ENCODE measurements at places on chromosomes 4 and X.

GRCh38 chr4:114613560-114613959, 15.0 kb downstream of the UGT8 start:
- DNase-seq: no peak

GRCh38 chr4:141306331-141306730, 85.6 kb downstream of the ZNF330 start:
- DNase-seq: no peak

- no peak for DNase-seq
Observed at GRCh38 chr4:167265231-167265630, 30.9 kb upstream of the SPOCK3 start.

DNA sequence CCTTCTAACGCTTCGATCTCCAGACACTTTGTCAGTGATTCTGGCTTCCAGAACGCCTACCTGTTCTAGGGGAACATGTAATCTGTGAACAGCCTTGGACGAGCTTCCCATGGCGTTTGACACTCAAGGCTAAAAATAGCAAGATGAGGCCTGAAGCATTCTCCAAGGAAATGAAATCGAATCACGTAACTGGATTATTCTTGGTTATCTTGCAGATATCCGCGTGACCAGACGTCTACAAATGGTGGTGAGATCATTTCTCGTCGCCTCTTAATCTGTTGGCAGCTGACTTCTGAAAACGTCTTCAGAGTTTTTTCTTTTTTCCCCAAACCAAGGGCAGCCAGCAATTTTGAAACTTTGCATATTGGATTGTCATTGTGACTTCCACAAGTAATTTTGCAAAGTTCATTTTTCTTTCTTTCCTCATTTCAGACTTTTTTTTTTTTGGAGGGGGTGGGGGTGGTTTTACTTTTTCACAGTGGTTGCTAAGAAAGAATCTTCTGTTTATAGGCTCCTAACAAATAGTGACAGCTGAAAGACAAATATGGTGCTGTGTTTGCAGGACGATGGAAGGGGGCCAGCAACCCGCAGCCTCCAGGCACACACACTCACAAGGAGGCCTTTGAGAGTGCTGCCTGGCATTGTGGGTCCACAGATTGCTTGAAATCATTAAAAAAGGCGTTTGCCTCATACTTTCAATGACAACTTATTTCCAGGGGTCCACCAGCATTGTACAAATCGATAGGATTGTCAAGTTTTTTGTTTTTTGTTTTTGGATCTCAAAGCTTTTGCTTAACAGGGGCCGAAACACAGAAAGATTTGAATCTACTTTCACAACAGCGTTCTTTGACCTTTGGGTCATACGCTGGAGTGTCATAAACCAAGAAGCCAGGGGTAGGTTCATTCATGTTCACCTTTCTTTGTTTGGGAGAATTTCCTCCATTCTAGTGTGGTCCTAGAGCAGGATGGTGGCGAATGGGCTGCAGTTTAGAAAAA, 32.4 kb upstream of the PDLIM3 start:
- no peak for DNase-seq

DNA sequence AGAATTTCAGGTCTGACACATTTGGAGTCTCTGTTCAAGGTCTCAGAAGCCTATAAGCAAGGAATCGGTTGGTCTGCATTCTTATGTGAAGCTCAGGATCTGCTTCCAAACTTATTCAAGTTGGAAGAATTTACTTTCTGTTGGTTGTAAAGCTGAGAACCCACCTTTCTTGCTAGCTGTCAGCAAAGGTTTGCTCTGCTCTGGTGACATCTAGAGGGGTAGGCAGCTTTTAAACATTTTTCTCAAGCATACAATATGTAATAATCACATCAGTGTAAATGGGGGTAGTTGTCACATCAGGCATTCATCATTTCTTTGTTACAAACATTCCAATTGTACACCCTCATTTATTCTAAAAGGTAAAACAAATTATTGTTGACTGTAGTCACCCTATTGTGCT, 935.2 kb downstream of the TRAM1L1 start:
- no peak for DNase-seq

- no peak for DNase-seq
Observed at GRCh38 chr4:182194091-182194824, 48.9 kb upstream of the TENM3 start.

DNA sequence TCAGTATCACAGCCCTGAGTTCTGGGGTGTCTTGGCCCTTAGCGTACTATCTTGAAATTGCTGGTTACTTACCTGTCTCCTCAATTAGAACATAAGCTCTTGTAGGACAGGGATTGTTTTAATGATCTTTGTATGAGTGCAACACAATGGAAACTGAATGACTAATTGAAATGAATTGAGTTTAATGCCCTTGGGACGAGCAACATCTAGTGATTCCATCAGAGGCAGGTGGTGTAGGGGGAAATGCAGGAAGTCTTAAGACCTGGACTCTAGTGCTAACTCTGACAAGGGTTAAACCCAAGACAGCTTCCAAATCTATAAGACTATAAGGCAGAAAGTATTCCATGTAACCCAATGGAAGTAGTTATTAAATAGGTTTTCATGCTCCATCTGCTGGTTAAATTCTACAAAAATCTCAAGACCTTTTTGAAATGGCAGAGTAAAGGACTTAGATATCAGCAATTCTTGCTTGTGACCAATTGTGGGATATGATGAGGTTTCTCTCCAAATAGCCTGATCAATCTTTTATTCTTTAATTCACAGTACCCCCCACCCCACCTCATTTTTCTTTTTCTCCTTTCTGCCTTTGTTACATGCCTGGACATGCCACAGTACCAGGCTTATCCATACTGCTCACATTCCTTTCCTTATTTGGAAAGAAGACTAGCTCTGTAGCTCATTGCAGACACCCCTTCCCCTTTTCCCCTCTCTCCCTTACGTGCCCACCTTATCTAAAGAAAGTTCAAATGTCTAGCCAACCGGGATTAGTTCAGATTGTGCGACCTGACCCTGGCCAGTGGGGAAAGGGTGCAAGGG, 340.8 kb downstream of the PAPSS1 start:
- DNase-seq: no peak

GRCh38 chrX:82742351-82742750, 765.7 kb upstream of the POU3F4 start:
- no peak for DNase-seq
